ENCODE measurements at places on chromosomes 16 and 17.

- peak; percentile 81 for DNase-seq
Measured at GRCh38 chr17:7590743-7591142, 849 bp upstream of the SOX15 start.

- DNase-seq, result no peak
Measured at GRCh38 chr16:68379472-68380347, 68.6 kb downstream of the SMPD3 start.

- no peak for DNase-seq
Measured at GRCh38 chr17:56171186-56171959, 18.1 kb downstream of the ANKFN1 start.

GRCh38 chr17:59899099-59899498, 6.2 kb downstream of the RPS6KB1 start:
- no peak for DNase-seq

DNA sequence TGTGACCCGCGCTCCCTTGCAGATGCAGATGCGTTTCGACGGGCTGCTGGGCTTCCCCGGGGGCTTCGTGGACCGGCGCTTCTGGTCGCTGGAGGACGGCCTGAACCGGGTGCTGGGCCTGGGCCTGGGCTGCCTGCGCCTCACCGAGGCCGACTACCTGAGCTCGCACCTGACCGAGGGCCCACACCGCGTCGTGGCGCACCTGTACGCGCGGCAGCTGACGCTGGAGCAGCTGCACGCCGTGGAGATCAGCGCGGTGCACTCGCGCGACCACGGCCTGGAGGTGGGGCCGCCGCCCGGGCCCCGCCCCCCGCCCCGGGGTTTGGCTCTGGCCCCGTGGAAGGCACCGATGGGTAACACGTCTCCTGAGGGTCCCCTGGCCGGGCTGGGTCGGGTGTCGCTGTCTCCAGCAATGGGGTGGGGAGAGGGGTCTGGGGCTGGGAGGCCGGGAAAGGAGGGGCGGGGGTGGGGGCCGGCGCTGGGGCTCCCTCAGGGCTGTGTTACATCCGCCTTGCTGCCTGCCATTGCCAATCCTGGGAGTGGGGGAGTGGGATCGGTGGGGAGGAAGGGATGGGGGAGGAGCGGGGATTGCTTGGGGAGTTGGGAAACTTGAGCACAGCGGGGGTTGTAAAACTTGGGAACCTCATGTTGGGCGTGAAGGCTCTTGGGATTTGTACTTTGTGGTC, 737 bp downstream of the NUDT16L1 start:
- peak; percentile 85 for DNase-seq

DNA sequence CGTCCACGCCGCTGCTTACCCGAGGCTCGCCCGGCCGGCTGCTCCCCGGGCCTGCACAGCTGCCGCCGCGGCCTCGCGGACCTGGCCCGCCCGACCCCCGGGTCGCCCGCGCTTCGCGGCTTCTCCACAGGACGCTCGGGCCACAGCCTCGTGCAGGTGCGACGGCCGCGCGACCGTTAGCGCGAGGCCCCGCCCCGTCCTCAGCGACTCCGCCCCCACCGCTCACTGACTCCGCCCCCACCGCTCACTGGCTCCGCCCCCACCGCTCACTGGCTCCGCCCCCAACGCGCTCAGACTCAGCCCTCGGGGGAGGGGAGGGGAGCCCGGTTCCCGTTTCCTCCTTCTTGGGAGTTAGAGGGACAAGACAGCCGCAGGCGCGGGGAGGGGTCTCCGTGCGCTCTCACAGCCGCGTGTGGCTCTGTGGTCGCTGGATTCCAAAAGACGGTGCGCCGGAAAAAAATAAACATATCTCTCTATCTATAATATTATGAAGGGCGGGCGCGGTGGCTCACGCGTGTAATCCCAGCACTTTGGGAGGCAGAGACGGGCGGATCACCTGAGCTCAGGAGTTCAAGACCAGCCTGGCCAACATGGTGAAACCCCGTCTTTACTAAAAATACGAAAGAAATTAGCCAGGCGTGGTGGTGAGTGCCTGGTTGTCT, at the start of gene MEIOB:
Gene MEIOB (minus strand): TSS at position 191 of the 662 bp plus-strand sequence. CDS start 3,989 bp downstream, outside the sequence.
- DNase-seq, result peak; percentile 48

DNA sequence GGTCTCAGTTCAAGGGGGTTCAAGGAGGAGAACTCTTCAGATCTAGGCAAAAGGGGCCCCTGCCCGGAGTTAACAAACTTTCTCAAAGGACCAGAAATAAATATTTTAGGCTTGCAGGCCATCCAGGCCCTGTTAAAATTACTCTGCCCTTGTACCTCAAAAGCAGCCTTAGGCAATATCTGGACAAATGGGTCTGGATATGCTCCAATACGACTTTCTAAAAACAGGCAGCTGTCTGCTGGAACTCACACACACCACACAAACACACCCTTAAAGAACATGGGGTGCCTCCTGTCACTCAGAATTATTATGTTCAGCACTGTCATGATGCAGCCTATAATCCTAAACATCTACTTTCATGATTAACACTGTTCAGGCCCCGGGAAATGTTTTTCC, 75.5 kb downstream of the TMEM132E start:
- DNase-seq, result no peak

GRCh38 chr16:69711115-69711740, 15.1 kb downstream of the NQO1 start:
- DNase-seq, result peak; percentile 26
